Iris pigment epithelial cell (primary cell): ENCODE measurements at places on chromosomes 11 and 22.

DNA sequence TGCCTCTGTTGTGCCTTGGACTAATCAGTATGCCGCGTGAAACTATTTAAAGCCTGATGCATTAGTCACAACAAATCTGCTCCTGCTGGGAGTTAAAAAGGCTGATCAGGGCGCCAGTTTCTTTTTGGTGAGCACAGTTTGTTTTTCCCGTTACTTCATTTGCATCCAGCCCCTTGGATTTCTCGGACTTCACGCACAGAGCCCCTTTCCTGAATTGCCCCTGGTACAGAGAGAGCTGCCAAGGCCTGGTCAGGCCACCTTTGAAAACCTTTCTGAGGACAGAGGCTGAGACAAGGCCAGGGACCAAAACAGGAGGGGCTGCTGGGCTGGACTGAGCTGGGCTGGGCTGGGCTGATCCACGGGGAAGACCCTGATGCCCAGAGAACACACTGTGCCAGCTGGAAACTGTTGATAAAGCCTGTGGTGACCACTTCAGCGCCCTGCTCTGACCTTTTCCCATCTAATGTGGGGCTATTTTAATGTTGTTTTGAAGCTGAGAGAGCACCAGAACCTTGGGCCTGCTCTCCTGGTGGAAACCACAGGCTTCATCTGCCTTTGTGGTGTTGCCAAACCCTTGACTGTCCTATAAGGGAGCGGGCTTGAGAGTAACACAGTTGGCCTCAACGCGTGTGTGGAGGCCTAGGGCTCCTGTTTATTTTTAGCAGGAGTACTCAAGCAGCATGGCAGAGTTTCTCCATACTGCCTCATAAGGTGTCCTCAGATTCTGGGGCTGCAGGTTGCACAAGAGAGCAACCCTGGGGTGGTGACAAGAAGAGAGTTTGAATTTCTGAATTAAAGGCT is 44.2 kb downstream of the NAV2 start:
- DNase-seq, result no peak

DNA sequence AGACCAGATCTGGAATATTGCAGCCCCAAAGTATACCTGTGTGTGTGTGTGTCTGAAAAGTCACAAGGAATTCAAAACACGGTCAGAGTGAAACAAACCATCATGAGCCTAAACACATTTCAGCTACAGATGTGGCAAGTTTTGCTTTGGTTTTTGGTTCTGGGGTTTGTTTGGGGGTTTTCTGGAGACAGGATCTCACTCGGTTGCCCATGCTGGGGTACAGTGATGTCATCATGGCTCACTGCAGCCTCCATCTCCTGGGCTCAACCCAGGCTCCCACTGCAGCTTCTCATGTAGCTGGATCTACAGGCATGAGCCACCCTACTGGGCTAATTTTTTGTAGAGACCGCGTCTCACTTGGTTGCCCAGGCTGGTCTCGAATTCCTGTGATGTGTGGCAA is 41.4 kb upstream of the PHF21A start:
- DNase-seq, result no peak

- DNase-seq, result no peak
Measured at GRCh38 chr22:46569055-46569847, 31.8 kb upstream of the CELSR1 start.

DNA sequence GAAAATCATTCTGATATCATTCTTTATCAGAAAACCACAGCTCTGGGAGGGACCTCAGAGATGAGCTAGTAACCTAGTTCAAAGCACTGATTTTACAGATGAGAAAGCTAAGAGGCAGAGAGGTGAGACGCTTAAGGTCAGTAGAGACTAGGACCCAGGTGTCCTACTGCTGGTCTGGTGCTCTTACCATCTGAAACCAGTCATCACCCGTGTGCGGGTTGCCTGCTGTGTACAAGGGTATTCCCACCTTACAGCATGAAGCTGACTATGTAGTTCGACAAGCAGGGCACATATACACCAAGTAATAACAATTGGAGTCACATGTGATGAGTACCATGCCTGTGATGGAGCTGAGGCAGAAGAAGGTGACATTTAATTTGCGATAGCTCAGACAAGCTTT is 133.7 kb downstream of the ADAMTS15 start:
- no peak for DNase-seq

DNA sequence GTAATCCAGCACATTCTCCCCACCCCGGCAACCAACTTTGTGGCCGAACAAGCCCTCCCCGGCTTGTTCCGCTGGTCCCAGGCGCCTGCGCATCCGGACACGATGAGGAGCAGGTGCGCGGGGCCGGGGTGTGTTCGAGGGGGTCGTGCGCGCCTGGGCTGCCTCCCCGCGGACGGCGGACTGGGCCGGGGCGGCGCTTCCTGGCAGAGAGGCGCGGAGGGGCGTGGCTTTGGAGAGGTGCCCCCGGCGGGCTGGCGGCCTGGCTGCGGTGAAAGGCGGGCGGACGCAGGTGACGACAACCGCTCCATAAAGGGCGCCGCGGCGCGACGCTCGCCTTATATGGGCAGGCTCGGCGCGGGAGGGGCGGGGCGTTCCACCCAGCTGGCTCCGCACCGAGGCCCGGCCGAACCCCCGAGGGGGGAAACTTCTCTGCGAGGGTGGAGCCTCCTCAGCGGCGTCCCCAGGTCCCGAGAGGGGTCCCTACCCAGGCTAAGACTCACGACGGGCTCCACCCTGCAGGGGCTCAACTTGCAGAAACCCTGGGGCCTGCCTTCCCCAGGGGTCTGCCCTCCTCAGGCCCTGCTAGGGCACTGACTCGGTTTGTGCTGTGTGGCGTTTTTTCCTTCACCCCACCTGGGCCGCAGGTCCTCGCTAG is 26.4 kb downstream of the TXN2 start:
- peak; percentile 87 for DNase-seq

DNA sequence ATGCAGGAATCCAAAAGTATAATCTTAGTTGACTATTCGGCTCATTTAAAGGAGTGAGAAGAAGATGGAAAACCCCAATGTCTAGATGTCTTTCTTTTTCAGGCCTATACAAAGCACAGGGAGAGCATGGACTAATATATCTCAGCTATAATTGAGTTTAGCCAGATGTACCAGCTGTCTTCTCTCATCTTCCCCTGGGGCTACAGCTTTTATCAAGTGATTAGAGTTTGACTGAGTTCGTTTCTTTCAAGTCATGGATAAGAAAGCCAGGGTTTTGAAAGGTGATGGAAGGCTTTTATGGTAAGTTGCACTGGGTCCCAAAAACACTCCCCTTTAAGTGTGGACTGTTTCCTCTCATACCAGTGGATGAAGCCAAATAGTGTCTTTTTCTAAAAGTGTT is 1172.8 kb upstream of the TENM4 start:
- DNase-seq, result no peak

DNA sequence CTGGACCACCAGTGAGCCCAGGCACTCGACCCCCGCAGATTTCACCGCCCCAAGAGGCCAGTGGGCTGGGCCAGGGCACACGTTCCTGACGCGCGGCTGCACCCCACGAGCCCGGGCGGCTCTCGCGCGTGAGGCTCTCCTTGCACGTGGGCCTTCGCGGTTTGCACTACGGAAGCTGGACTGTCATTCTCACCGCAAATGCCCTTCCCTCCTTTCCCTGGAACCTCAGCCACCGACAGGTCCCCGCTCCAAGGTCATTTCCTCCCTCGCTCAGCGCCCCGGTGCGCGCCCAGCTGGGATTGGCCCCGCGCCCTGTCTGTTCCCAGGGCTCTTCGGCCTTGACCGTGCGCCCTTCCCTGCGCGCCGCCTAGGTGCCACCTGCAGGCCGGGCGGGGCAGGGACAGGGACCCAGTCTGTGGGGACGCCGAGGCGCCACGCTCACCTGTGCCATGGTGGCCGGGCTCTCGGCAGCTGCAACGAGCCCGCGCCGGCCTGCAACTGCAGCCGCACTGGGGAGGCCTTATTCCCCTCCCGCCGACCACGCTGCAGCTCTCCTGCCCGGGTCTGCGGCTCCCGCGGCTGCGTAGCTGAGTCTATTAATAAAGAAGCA is 2.1 kb upstream of the CPT1A start:
- DNase-seq, result no peak

- DNase-seq, result no peak
Measured at GRCh38 chr11:47359162-47359561, 6.7 kb upstream of the MYBPC3 start.

GRCh38 chr11:27770576-27770975 is 70.3 kb upstream of the BDNF start:
- peak; percentile 22 for DNase-seq

DNA sequence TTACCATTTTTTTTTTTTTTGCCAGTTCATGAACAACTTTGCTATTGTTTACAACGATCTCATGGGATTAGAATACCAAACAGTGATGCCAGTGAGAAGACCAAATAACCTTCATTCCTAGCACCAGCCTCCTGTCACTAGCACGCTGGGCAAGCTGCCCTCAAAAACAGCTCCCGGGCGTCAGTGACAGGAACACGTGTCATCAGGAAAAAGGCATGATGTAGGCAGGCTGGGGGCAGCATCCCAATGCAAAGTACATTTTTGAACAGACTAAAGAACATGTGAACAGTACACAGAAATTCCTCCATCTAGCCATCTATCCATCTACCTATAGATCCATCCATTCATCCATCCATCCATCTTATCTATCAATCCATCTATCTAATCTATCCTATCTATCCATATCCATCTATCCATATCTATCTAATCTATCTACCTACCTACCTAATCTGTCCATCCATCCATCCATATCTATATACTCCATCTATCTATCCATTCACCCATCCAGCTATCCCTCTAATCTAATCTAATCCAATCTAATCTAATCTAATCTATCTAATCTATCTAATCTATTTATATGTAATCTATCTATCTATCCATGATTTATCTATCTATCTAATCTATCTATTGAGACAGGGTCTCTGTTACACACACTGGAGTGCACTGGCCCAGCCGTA is 378.5 kb downstream of the SHANK2 start:
- DNase-seq, result no peak

DNA sequence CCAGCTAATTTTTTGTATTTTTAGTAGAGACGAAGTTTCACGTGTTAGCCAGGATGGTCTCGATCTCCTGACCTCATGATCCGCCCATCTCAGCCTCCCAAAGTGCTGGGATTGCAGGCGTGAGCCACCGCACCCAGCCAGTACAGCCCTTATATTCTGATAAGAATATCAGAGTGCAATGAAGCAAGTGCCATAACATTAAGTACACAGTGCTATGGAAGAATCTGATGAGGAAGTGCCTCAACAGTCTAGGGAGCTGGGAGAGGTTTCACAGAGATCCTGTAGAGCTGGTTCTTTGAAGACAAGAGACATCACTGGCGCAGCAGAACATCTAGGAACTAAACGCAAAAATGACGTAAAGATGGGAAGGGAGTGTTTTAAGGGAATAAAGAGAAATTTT is 2.1 kb downstream of the RTCB start:
- no peak for DNase-seq

GRCh38 chr11:94725097-94725496 is 43.1 kb upstream of the AMOTL1 start:
- no peak for DNase-seq

- peak; percentile 12 for DNase-seq
Measured at GRCh38 chr11:2737866-2738265, 38.1 kb upstream of the KCNQ1OT1 start.

DNA sequence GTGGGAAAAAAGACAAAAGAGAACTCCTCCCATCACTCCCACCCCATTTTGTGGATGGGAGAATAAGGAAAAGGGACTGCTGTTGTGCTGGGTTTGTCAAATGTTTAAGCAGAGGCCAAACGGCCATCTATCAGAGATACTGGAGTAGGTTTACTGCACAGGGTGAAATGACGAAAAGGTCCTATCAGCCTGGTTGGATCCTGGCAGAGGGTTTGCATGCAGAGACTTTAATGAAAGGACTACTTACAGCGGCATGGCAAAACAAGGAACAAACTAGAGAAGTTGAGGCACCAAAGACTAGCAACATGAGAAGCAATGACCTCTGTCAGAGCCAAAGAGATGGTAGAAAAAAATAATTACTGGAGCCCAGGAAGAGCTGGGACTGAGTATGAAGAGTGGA is 32.2 kb upstream of the HEPHL1 start:
- no peak for DNase-seq

DNA sequence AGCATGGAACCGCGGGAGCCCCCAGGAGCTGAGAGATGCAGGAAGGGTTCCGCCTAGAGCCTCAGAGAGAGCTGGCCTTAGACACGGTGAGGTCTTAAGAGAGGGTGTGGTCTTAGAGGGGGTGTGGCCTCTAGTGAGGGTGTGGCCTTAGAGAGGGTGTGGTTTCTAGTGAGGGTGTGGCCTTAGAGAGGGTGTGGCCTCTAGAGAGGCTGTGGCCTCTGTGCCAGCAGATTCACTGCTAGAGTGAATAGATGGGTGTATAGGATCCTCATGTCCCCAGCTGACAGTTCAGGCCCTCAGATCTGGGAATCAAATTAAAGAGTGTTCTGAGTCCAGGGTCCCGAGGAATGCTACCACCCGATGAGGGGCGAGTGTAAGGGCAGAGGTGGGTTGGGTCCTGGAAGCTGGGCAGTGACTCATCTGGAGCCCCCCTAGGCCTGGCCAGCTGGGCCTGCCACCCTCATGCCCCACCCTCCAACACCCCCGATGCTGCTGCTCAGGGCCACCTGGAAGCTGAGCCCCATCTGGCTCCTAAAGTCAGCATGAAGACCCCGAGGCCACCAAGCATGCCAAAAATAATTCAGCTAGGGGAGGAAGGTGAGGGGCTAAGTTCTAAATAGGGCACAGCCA is 49.5 kb downstream of the IGF2 start:
- DNase-seq, result peak; percentile 69

- no peak for DNase-seq
Measured at GRCh38 chr11:11502263-11502861, 119.4 kb downstream of the GALNT18 start.
